CD4-positive, alpha-beta T cell treated with Interleukin-1 beta for 1 hour (primary cell): ENCODE measurements at places on chromosomes 1 and 21.

DNA sequence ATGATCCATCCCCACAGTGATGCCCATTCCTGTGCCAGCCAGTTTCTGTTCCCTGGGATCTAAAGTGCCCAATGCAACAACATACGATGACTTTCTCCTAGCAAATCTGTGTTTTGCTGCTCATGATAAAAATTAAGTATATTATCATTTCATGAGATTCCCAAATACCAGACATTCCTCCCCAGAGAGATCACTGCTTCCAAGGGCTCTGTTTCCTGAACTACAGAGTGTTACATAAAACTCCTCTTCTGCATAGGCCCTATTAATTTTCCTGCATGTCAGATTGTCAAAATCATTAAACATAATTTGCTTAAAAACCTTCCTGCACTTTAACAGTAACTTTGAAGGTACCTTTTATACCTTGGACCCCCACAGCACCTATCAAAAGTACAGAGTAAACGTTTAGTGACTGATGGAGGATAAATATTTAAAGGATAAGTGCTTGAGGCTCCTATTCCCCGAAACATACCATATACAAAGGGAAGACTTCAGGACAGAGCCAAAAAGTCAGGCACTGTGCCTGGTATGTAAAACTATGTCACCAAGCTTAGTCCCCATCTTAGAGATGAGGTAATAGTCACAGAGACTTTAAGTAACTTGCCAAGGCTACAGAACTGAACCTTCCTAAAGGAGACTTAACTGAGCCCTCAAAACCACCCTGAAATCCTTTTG is 50.2 kb downstream of the SLC25A24 start:
- no peak for DNase-seq

- no peak for DNase-seq
These were observed 81.9 kb downstream of the EPHB2 start for GRCh38 chr1:22792396-22793160.

DNA sequence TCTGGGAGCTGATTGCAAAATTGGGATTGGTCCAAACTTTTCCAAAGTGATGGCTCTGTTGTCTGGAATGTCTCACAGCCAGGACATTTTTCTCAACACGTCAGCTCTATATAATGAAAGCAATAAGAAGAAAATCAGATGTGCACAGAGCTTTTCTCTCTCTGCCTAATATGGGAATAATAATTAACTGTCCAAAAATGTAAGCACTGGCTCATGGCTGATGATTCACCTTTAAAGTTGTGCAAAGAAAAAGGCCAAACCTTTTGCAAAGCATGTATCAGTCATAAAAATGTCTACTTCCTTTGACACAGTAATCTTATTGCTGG is 30.4 kb downstream of the ZNF281 start:
- DNase-seq, result no peak

DNA sequence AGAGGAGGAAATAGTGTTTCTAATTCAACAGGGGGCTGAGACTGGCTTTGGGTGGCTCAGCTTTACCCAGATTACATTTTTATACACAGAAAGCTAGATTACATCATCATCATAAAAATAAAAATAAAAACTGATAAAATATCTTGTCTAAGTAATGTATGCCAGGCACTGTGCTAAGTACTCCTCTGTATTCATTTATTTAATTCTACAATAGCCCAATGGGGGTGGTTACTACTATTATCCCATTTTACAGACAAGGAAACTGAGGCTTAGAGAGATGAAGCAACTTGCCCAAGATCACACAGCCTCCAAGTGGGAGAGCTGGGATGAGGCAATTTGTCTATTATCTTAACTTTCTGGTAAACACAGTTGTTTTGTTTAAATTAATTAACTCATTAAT is 62.3 kb upstream of the ECE1 start:
- no peak for DNase-seq
